A549 treated with ZK216348 at 1 μM for 4 hours (cell line): ENCODE measurements at places on chromosomes 2 and 18. TPM values are rescaled to one million over a fixed set of nuclear protein-coding genes. Genes with fewer than 3 reads are reported as not detected.

The RUFY4 gene
- not detected in 5 replicates for total RNA-seq

The DNER gene
- 7.1 to 12.4 TPM (median 9.0 TPM) in 5 replicates for total RNA-seq

The POMC gene
- total RNA-seq: not detected in 5 replicates

The HOXD13 gene
- 0.07 to 0.27 TPM (median 0.23 TPM) in 5 replicates for total RNA-seq

The PIEZO2 gene
- 0.47 to 1.5 TPM (median 1.2 TPM) in 5 replicates for total RNA-seq

The GRP gene
- total RNA-seq: not detected in 5 replicates

The CHST9 gene
- not detected in 5 replicates for total RNA-seq

The TMEM178A gene
- total RNA-seq: 0.09 to 0.21 TPM in 2 of 5 replicates, not detected in the others

The DYNAP gene
- total RNA-seq: not detected in 5 replicates

The DNAJB2 gene
- total RNA-seq: 28.6 to 57.4 TPM (median 45.2 TPM) in 5 replicates

The GPBAR1 gene
- total RNA-seq: 0.09 to 0.19 TPM (median 0.12 TPM) in 3 of 5 replicates, not detected in the others

The TMEM182 gene
- 3.5 to 5.6 TPM (median 4.5 TPM) in 5 replicates for total RNA-seq

The SKOR2 gene
- not detected in 5 replicates for total RNA-seq

The RAB3GAP1 gene
- total RNA-seq: 23.4 to 39.4 TPM (median 27.1 TPM) in 5 replicates

The NAT8 gene
- not detected in 5 replicates for total RNA-seq

The AGXT gene
- not detected in 5 replicates for total RNA-seq

The NDC80 gene
- 11.5 to 17.2 TPM (median 13.3 TPM) in 5 replicates for total RNA-seq

The EMX1 gene
- 0.14 to 0.27 TPM (median 0.22 TPM) in 4 of 5 replicates, not detected in the other for total RNA-seq

The MRPL30 gene
- 30.5 to 62.2 TPM (median 32.4 TPM) in 5 replicates for total RNA-seq

The MYOM1 gene
- total RNA-seq: 0.07 to 0.28 TPM (median 0.12 TPM) in 5 replicates

The CYS1 gene
- 1.2 to 1.8 TPM (median 1.4 TPM) in 5 replicates for total RNA-seq

The UGT1A8 gene
- 0.23 TPM in 1 of 5 replicates, not detected in the others for total RNA-seq

The CABLES1 gene
- 13.1 to 15.8 TPM (median 14.9 TPM) in 5 replicates for total RNA-seq

The REG3A gene
- not detected in 5 replicates for total RNA-seq

The IL18R1 gene
- total RNA-seq: 0.49 to 1.2 TPM (median 0.82 TPM) in 5 replicates

The CPLX4 gene
- not detected in 5 replicates for total RNA-seq

The SCN2A gene
- total RNA-seq: 0.04 TPM in 1 of 5 replicates, not detected in the others

The COL4A4 gene
- total RNA-seq: 1.1 to 3.1 TPM (median 1.5 TPM) in 5 replicates

The SLC39A6 gene
- 37.5 to 62.1 TPM (median 49.2 TPM) in 5 replicates for total RNA-seq

The PIKFYVE gene
- 3.5 to 8.9 TPM (median 6.8 TPM) in 5 replicates for total RNA-seq

The SP140 gene
- 0.22 to 0.39 TPM in 2 of 5 replicates, not detected in the others for total RNA-seq

The MTERF4 gene
- 23.5 to 30.9 TPM (median 25.3 TPM) in 5 replicates for total RNA-seq

The RTP5 gene
- total RNA-seq: not detected in 5 replicates

The KCNIP3 gene
- total RNA-seq: 1.1 to 2.5 TPM (median 2.1 TPM) in 5 replicates

The GALNT3 gene
- 0.11 TPM in 1 of 5 replicates, not detected in the others for total RNA-seq

The DLX1 gene
- 2.6 to 3.7 TPM (median 3.2 TPM) in 5 replicates for total RNA-seq

The CERS6 gene
- total RNA-seq: 9.5 to 18.4 TPM (median 16.2 TPM) in 5 replicates

The ANKZF1 gene
- 16.7 to 21.8 TPM (median 20.0 TPM) in 5 replicates for total RNA-seq

The CXCR2 gene
- not detected in 5 replicates for total RNA-seq

The CCL20 gene
- 3.4 to 9.4 TPM (median 4.8 TPM) in 5 replicates for total RNA-seq
